ENCODE measurements at places on chromosomes 7 and 10. TPM values are rescaled to one million over a fixed set of nuclear protein-coding genes. Genes with fewer than 3 reads are reported as not detected.

The DENND2A gene
- 0.44 TPM for total RNA-seq

The ARMH3 gene
- total RNA-seq, result 10.5 TPM

The PKD2L1 gene
- total RNA-seq, result not detected

The MEOX2 gene
- total RNA-seq, result under 0.01 TPM

The PON1 gene
- total RNA-seq, result not detected

The AGBL3 gene
- 0.22 TPM for total RNA-seq

The OR2A7 gene
- 0.22 TPM for total RNA-seq

The HTR5A gene
- not detected for total RNA-seq

The PDE1C gene
- 0.22 TPM for total RNA-seq

The WEE2 gene
- total RNA-seq, result not detected

The MYOF gene
- total RNA-seq, result 126 TPM

The CDHR1 gene
- not detected for total RNA-seq

The NPC1L1 gene
- total RNA-seq, result not detected

The TAS2R4 gene
- total RNA-seq, result 0.86 TPM

The GHRHR gene
- total RNA-seq, result not detected

The KMT2C gene
- total RNA-seq, result 28.7 TPM

The COL28A1 gene
- total RNA-seq, result not detected

The SLIT1 gene
- total RNA-seq, result 0.14 TPM

The MET gene
- 51.0 TPM for total RNA-seq

The ATRNL1 gene
- not detected for total RNA-seq

Measured in placental pericyte (primary cell).